ENCODE measurements at places on chromosomes 1 and 21.
A peak's percentile ranks its signal among the peaks of the same experiment; 100 is the strongest.

GRCh38 chr1:112904831-112905261, 51.1 kb downstream of the SLC16A1 start:
- DNase-seq, result no peak

DNA sequence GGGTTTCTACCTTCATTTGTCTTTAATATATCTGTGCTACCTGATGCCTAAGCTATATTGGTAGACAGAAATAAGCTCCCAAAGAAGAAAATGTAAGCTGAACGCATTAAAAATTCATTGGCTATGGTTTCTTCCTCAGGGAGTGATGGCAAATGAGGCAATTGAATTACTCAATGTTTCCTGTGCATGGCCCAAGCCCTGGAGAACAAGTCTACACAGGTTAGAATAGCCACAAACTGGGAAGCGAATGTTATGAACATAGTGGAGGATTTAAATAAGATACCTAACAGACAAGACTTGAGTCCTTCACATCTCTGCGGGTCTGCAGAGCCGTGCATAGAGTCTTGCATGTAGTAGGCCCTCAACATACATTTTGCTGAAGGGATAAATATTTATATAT, 350.3 kb downstream of the RWDD3 start:
- no peak for DNase-seq

DNA sequence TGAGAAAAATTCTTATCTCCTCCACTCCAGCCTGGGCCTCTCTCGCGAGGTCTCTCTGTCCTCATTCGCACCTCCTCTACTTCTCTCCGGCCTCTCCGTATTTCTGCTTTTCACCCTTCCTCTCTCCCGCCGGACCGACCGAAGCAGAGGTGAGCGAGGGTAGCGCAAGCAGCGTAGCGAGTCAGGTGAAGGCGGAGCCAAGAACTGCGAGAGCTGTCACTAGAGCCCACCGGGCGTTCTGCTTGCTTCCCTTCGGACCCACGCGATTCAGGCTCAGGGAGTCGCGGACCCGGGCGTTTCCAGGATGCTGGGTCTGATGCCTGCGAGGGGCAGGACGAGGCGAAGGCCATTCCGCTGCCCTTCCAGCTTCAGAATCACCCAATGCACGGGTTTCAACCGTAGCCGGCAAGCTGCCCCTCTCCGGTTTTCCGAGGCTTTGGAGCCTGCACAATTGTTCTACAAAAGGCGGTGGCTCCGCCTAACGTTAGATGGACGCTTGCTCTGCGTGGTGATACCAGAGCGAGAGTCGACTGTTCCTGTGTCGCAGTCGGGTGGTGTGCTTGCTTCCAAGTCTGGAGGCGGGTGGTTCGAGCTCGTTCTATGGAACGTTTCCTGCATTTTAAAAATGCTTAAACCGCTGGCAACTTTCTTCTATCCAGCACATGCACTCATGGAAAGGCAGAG, 310.2 kb downstream of the FAM72C start:
- no peak for DNase-seq

DNA sequence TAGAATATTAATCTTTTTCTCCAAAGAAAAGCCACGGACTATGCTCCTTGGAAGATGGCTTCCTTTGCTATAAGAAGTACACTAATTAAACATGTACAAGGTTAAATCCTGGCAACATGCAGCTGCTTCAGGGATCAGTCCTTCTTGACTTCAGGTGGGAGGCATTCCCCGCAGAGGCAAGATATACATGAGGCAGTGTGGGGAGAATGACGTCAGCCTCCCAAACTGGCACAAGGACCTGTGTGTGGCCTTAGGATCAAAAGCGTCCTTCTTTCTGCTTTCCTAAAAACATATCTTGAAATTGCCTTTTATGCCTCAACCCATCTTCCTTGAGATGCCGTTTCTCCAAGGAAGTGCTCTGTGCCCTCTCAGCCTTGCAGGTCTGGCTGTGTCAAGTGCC, 90.3 kb downstream of the WLS start:
- no peak for DNase-seq

DNA sequence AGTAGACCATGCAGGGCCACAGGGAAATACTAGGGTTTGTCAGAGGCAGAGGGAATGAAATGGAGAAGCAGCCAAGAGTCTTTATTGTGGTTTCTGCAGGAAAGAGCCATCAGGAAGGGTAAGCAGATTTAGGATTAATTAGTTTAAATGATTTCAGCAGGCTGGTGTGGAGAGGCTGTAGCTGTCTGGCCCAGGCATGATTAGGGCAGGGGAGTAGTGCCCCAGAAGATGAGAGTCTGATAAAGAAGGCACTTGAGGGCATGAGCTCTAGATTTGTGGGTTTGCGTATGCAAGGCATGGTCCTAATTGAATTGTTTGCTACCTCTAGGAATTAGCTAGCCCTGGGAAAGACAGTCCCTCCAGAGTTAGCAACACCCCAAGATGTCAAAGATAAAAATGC, 484.6 kb upstream of the PLXNA2 start:
- no peak for DNase-seq

- no peak for DNase-seq
Measured at GRCh38 chr1:243855616-243856318, 5.7 kb upstream of the AKT3 start.

GRCh38 chr1:31485166-31485565, 72.2 kb downstream of the SERINC2 start:
- DNase-seq, result no peak

- DNase-seq, result no peak
Measured at GRCh38 chr1:3168678-3169077, 99.7 kb downstream of the PRDM16 start.

GRCh38 chr1:206835186-206835585, 30.2 kb upstream of the IL20 start:
- DNase-seq, result no peak

DNA sequence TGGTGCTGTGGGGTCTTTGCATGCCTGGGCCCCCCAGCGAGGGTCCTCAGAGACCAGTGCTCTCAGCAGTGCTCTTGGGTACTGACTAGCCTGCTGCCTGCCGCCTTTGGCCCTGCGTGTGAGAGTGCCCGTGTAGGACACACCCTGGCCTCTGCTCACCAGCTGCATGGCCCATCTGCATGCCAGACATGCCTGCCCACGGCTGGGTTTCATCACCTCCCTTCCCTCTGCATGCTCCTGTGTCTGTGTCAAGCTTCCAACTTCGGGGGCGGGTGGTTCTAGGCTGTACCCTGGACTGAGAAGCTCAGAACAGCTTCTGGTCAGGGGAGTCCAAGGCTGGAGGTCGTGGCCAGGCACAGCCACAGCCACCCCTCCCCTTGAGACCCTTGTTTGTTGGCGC, 56.9 kb downstream of the PTPRF start:
- DNase-seq, result no peak

DNA sequence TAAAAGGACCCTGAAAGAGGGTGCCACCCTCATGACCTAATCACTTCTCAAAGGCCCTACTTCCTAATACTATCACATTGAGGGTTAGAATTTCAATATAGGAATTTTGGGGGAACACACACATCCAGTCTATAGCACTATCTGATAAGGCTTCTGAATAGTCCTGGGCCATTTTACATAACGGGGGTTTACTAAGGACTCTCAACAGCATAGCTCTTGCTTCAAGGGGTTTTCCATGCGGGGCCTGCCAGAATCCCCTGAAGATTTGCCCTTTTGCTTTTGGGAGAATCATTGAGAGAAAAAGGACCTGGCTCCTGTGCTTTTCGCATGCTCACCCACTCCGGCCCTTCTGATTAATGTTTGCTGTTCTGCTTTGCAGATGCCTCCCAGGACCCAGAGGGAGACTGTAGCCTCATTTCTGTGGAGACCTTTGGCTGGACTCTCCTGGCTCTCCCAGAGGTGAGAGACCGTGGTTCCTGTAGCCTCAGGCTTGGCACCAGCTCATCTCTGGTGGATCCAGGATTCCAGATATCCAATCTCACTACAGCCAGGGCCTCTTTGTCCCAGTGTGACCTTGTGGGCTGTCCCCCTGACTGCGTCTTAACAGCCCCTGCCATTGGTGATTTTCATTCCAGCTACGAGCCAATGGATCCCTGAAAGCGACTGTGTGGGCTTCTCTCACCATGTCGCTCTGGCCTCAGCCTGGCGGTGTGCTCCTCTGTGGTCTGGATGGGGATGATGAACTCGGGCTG, 72.6 kb downstream of the DDR2 start:
- no peak for DNase-seq

DNA sequence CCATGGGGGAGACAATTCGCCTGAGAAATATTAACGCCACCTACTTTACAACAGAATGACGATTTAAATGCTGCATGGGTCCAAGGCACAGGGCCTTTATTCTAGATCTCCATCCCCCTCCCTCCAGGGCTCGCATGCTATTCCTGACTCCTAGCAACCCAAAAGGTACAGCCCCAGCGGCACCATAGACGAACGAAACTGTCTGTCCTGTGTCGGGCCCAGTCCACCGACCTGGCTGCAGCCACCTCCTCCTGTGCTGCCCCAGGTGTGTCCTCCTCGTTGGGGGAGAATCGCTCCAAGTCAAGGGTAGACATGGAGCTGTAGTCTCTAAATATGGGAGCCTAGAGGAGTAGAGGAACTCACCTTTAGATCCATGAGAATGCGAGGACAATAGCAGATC, 196.5 kb downstream of the TOMM20 start:
- no peak for DNase-seq

DNA sequence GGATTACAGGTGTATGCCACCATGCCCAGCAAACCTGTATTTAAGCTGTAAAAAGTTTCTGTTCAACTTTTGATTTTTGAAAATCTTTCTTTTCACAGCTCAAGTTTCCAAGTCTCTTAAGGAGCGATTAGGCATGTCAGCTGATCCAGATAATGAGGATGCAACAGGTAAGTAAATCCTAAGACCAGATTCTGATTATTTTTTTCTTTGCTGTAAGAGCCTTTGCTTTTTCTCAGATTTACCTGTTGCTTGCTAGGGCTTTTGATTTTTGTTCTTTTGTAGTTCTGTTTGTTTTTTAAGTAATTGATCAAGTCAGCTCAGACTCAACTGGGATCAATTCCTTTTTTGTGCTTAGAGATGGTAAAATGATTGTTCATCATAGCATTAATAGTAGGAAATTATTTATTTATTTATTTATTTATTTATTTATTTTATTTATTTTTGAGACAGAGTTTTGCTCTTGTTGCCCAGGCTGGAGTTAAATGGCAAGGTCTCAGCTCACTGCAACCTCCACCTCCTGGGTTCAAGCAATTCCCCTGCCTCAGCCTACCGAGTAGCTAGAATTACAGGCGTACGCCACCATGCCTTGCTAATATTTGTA, 21.1 kb upstream of the SNRPE start:
- DNase-seq, result no peak

- DNase-seq, result no peak
Measured at GRCh38 chr21:31158789-31159581, 120.7 kb upstream of the KRTAP19-8 start.

- no peak for DNase-seq
Measured at GRCh38 chr1:28640766-28641165, 2.1 kb downstream of the TAF12 start.

DNA sequence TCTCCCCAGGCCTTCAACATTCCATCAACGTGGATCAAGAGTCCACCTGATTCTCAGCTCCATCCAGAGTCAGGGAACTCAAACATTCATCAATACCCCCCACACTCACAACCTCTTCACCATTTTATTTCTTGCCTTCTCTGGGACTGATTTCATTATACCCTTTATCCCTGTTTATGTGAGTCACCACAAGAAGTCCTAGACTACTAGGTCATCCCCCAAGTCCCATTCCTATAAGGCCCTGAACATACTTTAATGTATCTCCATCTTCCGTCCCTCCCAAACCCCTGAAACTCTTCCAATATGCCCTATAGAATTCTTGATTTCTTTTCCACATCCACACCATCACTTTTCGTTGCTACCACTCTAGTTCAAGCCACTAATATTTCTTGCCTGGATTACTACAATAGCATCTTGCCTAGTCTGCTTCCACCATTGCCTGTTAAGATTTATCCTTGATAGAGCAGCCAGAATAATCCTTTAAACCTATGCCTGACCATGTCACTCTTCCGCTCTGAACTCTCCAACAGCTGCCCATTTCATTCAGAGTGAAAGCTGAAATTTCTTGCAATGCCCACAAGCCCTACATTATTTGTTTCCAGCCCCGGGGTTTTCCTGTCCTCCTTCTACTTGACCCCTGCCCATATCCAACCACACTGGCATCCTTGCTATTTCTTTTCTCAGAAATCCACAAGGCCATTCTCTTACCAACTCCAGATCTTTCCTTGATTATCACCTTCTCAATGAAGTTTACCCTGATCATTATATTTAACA, 9.4 kb upstream of the SAMD13 start:
- peak; percentile 74 for DNase-seq

DNA sequence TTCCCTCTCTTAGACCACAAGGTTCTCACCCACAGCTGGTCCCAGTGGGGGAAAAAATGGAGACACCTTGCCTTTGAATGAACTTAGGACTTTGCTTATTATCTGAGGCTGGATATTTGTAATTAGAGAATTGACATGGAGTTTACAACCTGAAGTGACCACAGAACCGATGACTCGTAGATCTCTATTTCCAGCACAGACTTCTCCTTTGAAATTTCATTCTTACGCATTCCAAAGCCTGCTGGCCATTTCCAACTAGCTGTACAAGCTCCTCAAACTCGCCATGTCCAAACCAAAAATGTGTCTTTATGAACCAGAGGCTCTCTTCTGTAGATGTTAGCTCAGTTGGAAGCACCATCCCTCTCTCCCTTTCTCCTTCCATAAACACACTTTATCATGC, 12.0 kb downstream of the RAB7B start:
- DNase-seq, result no peak

GRCh38 chr1:178282949-178283367, 189.1 kb downstream of the RASAL2 start:
- peak; percentile 50 for DNase-seq

- DNase-seq, result no peak
Measured at GRCh38 chr1:4916610-4917009, 262.2 kb downstream of the AJAP1 start.

DNA sequence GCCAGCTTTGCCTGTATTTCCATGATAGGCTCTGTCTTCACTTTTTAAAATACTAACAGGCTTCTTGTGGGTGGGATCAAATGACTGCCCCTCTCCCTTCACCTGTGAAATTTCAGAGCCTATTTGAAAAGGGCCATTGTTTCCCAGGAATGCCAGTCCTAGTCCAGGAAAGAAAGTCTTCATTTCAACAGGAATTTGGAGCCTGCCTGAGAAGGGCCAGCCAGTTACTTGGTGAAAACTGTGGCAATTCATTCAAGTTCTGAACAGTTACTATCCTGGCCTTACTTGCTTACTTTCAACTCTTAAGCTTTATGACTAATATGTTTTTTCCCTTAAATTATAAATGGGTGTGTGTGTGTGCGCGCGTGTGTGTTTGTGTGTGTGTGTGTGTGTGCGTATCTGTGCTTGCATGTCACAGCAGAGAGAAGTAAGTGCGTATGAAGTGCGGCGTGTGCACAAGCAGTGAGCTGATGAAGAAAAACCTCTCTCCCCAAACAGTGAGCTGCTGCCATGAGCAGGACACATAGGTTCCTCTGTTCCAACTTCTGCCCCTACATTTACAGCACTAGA, 67.5 kb upstream of the RNPC3 start:
- DNase-seq, result no peak

All from foreskin melanocyte (primary cell).